NCI-H1105 treated with DMSO at 0.1 percent for 48 hours (cell line): ENCODE measurements at places on chromosomes 2 and 18.

DNA sequence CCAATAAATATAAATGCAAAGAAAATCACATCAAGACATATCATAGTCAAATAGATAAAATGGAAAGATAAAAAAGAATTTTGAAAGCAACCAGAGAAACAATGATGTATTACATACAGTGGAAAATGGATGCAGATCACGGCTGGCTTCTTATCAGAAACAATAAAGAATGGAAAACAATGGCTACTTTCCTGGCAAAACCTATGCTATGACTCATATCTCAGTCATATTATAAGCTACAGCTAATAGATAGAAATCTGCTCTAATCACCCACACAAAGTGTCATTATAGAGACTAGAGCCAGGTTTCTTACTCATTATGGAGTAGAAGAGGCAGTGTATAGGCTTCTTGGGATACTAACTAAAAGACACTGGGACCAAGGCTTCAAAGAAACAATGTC, 93.5 kb upstream of the TACR1 start:
- no peak for DNase-seq

GRCh38 chr2:207960090-207960489, 65.2 kb downstream of the PLEKHM3 start:
- no peak for DNase-seq

GRCh38 chr2:239245107-239245506, 155.7 kb downstream of the HDAC4 start:
- DNase-seq: no peak

GRCh38 chr18:53952700-53953099, 271.8 kb downstream of the MBD2 start:
- no peak for DNase-seq

- no peak for DNase-seq
Observed at GRCh38 chr18:66769375-66769774, 165.5 kb upstream of the CDH19 start.
